Stimulated activated CD4-positive, alpha-beta T cell treated with anti-CD3 and anti-CD28 coated beads, Interleukin-15, amount 100 ng/mL, for 24 hours (primary cell): ENCODE measurements at places on chromosomes 16 and 17.

GRCh38 chr17:75701288-75701687, 20.0 kb upstream of the ITGB4 start:
- DNase-seq: no peak

- DNase-seq: no peak
Measured at GRCh38 chr16:86545481-86545880, 9.6 kb downstream of the MTHFSD start.

- DNase-seq: no peak
Measured at GRCh38 chr16:27781981-27782880, 232.3 kb downstream of the KATNIP start.

GRCh38 chr17:70109497-70109896, 34.5 kb downstream of the KCNJ16 start:
- DNase-seq: no peak

DNA sequence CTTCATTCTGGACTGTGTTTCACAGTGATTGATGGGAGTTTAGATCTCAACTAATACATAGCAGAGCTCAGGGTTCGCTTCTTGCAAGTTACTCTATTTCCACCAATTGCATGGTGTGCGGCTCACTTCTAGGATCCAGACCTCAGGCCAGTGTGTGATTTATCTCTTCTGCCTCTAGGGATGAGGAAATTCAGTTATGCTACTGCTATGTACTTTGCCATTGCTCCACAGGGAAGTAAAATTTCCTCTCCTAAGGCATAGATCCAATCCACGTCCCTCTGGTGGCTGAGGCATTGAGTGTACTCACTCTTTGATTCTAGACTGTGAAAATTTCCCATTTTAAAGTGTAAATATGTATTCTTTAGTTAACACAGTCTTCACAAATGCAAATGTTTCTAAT, 214.1 kb downstream of the HS3ST3B1 start:
- no peak for DNase-seq

DNA sequence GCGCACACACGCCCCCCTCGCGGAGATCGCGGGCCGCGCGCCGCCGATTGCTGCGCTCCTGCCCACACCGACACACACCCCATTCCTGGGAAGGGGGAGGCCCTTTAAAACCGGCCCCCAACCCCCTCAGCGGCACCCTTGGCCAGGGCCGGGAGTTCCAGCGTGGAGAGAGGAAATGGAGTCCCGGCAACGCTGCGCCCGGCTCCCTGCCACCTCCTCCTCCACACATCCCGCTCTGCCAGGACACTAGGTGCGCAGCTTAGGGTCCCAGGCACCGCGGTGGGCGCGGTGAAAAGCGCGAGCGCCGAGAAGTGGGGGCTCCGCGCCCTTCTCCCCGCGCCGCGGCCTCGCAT, 397 bp downstream of the CDC42EP4 start:
- no peak for DNase-seq

DNA sequence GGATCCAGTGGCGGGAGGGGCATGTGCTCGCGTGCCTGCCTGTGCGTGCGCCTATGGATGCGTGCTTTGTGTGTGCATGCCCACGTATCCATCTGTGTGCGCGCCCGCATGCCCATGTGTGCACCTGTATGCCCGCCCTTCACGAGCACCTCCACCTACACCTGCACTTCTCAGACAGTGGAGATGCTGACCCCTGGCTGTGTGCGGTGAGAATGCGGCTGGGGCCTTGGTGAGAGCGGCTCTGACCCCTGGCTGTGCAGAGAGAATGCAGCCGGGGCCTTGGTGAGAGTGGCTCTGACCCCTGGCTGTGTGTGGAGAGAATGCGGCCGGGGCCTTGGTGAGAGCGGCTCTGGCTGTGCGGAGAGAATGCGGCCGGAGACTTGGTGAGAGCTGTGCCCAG, 33.9 kb downstream of the AXIN1 start:
- no peak for DNase-seq

- peak; percentile 28 for DNase-seq
Measured at GRCh38 chr17:64492481-64493109, 4.3 kb downstream of the POLG2 start.

DNA sequence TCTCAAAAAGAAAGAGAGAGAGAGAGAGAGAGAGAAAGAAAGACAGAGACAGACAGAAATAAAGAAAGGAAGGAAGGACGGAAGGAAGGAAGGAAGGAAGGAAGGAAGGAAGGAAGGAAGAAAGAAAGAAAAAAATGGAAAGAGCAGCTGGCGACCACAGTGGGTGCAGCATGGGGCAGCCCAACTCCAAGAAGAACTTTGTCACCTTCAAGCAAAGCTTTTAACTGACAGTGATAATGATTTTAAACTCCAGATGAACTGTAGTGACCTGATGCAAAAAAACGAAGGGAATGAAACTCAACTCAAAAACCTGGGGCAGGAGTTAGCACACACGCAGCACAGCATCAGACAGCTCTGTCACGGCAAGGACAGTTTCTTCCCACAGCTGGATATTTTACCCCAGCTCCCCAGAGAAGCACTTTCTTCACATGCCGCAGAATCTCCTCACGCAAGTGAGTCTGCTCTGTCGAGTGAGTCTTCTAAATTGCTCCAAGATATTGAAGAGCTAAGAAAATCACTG, 5.0 kb upstream of the ARHGAP17 start:
- DNase-seq: no peak
